ENCODE measurements at places on chromosomes 7 and 10. TPM values are rescaled to one million over a fixed set of nuclear protein-coding genes. Genes with fewer than 3 reads are reported as not detected.

PPIF gene
- 66.9 TPM for polyA plus RNA-seq

CYP2C19 gene
- polyA plus RNA-seq, result 0.12 TPM

LARP4B gene
- polyA plus RNA-seq, result 51.3 TPM

HTR5A gene
- not detected for polyA plus RNA-seq

DNA sequence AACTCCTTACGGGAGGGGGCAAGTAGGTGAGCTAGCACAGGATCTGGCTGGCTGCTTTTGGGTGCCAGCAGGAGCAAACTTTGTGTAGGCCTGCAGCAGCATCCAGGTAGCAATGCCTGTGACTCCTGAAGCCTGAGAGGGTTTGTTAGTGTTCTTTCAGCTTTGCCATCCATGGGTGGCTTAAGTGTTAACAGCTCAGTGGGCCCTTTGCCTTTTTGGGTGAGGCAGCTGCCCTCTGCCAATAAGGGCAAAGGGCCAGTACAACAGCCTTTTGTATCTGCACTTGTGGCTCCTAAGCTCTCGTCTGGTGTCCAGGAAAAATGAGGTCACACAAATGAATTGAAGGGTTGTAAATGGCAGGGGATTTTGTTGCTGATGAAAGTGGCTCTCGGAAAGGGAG, 359.0 kb upstream of the CHRM2 start:
- DNase-seq, result no peak

DNA sequence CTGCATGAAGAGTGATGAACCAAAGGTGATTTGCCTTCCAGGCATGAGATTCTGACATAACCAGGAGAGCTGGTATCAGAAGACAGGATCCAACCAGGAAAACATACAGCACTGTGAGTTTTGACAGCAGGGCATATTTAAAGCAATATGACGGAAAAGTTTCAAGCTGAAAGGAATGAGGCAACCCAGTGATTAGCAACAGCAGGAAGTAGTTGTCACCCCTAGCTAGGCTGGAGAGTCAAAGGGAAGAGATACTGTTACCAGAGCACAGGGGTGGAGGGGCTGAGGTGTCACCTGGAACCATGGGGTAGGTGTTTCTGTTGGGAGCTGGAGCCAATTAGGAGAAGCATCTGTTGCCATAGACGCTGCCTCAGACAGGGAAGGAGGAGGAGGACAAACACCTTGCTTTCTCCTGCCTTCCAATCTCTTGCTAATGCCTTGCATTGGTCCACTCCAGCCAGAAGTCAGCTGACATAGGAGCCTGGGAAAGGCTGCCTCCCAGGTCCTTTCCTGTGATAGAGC, 125.4 kb upstream of the SORCS3 start:
- DNase-seq, result no peak

GRCh38 chr10:132616170-132616995, 78.8 kb downstream of the INPP5A start:
- no peak for DNase-seq

GRCh38 chr10:125720002-125720382, 483 bp downstream of the EDRF1 start:
- DNase-seq, result no peak

GRCh38 chr7:32611201-32612099, 116.2 kb downstream of the AVL9 start:
- DNase-seq, result no peak

TAX1BP1 gene
- 132 TPM for polyA plus RNA-seq

OPALIN gene
- not detected for polyA plus RNA-seq

LIPF gene
- 0.47 TPM for polyA plus RNA-seq

DNA sequence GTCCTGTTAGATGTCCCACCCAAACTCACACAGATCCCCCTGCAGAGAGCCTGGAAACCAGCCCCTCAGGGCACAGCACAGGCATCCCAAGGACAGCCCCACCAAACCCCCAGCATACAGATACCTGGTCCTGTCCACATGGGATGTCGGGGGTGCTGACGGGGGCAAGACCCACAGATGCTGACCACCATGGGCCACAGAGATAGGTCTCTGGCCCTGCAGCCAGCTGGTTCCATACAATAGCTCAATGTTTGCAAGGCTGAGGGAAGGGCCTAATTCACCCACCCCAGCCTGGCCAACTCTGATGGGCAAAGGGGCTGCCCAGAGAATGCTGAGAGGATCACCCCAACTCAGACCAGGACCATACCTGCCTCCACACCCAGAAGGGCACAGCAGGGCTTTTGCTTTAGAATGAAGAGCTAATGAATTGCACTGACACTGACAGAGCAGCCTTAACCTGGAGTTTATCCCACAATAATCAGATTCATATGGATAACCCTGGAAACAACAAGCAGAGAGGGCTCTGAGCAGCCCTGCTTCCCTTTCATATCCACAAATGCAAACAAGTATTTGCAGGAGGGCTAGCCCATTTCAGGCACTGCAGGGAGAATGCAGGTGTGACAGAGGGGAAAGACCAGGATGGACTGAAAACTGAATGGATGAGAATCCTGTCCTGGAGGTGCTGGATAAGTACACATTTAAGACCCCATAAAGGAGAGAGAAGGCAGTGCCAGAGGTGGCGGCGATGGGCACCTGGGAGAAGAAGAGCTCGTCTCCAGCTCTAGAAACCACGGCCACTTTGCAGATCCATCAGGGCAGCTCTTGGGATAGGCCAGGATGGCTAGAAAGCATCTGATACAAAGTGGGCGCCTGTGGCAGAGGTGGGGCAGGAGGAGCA, 126.7 kb downstream of the TNS3 start:
- no peak for DNase-seq

CCDC172 gene
- polyA plus RNA-seq, result not detected

NPFFR1 gene
- polyA plus RNA-seq, result 0.15 TPM

PARP12 gene
- 22.2 TPM for polyA plus RNA-seq

- DNase-seq, result peak; percentile 5
These were observed 31.0 kb upstream of the ABCB4 start for GRCh38 chr7:87506246-87507180.

KLF14 gene
- 0.76 TPM for polyA plus RNA-seq

GRCh38 chr10:120174491-120174890, 282.0 kb downstream of the SEC23IP start:
- DNase-seq, result no peak

DNA sequence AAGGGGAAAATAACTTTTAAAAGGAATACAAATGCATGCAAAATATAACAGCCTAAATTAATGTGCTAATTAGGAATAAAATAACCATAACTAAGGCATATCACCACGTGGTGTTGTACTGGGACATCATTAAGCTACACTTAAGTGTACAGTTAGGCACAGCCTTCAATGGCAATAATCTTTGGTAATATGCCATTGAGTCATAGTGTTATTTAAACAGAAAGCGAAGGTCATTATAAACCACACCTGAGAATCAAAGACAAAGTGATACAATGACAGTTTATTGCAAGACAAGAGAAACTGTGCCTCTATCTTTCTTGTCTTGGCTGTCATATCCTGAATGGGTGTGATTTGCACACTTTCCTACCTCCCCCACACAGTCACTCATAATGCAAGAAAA, 30.5 kb upstream of the AUTS2 start:
- no peak for DNase-seq

GRCh38 chr7:101146-102046, 91.0 kb upstream of the FAM20C start:
- DNase-seq, result no peak

OPN1SW gene
- polyA plus RNA-seq, result 2.2 TPM

NRG3 gene
- 18.0 TPM for polyA plus RNA-seq

DNA sequence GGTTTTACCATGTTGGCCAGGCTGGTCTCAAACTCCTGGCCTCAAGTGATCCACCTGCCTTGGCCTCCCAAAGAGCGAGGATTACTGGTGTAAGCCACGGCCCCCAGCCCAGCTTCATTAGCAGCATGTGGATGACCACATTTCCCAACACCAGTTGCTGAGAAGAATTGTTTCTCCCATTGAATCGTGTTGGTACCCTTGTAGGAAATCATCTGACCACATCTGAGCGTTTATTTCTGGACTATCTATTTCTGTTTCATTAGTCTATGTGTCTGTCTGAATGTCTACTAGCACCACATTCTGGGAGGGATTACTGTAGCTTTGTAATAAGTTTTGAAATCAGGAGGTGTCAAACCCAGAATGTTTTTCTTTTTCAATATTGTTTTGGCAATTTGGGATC, 89.6 kb downstream of the LCOR start:
- DNase-seq, result no peak

DNA sequence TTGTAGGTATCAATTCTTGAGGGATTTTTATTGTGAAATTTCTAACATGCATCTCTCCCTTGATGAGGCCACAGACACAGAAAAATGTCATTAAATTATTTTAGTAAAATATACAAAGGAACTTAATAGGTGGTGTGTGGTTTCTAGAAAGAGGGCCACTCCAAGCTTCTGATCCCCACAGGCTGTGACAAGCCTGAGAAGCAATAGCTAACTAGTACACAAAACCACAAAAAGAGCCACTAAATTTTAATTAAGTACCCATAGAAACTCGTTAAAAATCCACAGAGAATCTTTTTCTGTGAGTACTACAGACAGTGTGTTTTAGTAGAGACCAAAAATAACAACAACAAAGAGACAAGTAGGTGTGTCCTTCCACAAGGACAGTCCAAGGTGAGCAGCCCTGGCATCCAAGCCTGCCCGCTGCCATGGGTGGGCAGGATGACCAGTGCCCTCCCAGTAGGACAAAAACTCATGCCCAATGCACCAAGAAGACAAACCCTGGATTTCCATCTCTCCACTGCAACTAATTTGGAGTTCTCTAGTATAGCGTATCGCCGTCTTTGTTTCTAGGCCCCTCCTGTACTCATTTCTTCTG, 81.0 kb downstream of the RNF216 start:
- DNase-seq, result no peak

CRTAC1 gene
- polyA plus RNA-seq, result 24.7 TPM

DNA sequence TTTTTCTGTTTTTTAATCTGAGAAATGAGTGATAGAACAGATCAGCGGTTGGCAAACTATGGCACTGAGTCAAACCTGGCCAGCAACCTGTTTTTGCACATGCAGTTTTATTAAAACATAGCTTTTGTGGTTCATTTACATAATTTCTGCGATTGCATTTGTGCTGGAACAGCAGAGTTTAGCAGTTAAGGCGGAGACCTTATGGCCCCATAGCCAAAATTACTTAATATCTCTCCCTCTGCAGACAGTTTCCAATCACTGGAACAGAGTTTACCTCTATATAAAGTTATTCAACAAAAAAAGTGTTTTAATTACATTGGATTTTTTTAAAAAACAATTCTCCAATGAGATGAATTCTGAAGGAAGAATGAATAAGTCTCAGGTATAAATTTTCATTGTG, 212.1 kb downstream of the DGKB start:
- no peak for DNase-seq

CCL24 gene
- polyA plus RNA-seq, result not detected

- no peak for DNase-seq
These were observed 474.0 kb downstream of the GPAM start for GRCh38 chr10:111709603-111710002.

GRCh38 chr10:68721673-68722335, 765 bp downstream of the CCAR1 start:
- peak; percentile 31 for DNase-seq

ZPBP gene
- 0.90 TPM for polyA plus RNA-seq

DNA sequence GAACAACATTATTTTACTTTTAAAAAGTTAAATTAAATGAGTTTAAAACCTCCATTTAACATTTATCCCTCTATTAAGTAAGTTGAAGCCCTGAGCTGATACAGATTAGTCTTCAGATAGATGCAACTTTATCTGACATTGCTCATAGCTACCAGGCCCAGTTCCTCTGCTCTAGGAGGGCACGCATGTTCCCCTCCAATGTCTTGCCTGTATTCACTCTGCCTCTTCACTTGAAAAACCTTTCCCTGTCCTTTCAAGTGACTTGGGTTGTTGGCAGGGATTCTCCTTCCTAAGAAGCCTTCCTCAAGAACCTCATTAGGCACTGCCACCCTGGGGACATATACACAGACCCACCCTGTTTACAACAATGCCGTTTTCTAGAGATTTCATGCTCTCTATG, 270.4 kb downstream of the RELN start:
- no peak for DNase-seq

GRM3 gene
- 0.13 TPM for polyA plus RNA-seq

DNA sequence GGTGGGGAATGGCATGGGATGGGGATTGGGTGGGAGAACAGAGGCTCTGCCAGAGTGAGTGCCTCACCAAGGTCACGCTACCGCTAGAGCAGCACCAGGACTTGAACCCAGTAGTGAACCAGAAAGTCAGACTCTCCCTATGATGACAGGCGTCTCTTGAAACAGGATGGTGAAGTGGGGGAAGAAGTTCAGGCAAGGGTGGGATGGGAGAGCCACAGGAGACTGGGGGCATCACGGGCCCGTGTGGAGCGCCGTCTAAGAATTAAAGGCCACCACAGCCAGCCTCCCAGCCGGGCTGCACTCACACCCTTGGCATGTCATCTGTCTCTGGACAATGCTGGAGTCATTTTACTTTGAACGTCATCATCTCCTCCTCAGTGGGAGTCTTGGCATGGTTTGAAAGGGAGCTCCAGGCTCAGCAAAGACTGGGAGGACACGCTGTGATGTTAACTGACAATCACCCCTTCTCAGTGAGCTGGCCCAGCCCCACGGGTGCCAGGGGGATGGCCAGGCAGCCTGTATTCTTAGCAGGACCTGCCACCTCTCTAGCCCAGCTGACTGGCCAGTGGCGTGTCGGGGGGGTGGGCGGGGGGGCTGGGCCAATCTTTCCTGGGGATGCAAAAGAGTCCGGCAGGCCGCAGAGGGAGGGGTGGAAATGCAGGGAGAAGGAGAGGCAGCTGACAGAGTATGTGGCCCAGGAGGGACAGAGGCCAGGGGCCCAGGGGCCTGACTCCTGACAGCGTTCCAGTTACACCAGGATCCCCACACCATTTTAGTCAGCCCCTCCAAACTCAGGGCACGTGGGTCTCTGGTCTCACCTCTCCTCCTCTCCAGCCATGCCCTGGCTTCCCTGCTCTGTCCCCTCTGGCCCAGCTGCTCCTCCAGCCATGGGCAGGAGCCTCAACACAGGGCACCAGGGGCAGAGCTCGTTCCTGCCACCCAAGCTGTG, 96.2 kb downstream of the VOPP1 start:
- no peak for DNase-seq

DNA sequence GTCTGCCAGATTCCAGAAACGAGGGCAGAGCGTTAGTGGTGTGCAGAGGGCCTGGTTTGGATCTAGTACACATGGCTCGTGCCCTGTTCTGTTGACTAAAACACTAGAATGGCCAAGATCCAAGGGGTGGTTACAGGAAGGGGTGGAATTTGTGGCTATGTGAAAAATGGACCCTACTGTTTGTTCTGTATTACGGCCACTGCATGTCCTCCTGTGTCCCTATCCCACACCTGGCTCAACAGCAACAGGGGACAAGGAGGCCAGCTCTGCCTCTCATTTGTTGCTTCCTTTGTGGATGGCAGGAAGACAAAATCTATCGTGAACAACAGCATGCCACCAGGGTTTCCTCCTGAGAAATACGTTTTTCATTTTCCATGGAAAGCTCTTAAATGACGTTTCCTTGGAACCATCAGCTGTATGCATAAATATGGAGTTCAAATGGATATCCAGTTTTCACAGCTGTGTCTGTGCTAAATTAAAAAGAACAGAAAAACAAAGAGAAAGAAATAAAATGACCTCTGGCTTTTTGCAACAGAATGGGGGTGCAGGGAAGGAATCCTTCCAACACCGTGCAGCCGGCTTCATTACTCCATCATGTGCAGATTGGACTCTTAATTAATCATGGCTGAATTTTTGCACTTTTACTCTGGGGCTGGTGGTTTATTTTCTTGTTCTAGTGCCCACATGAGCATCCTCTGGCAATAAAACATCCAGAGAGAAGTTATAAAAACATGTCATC, 318.9 kb downstream of the CXCL12 start:
- DNase-seq, result no peak

FAM131B gene
- polyA plus RNA-seq, result 2.1 TPM
